ENCODE measurements at places on chromosomes 5 and 9.

DNA sequence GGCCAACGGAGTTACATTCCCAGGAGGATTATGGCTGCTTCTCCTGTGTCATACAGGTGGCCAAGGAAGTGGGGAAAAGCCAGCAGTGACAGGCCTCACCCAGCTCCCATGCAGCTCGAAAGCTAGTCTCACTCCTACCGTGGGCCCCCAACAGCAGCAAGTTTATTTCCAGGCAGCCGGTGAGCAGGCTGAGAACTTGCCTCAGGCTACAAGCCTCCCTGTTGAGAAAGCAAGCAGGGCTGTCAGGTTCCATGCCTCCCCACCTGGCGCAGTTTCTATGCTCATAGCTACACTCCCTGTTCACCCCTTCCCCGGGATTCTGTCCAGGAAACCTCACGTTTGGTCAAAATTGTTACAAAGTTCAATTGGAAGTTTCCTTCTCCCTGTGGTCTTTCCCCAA lies 27.5 kb upstream of the DNAH5 start:
- DNase-seq: no peak

GRCh38 chr5:29161399-29162291 lies 2031.8 kb upstream of the CDH6 start:
- DNase-seq: no peak

DNA sequence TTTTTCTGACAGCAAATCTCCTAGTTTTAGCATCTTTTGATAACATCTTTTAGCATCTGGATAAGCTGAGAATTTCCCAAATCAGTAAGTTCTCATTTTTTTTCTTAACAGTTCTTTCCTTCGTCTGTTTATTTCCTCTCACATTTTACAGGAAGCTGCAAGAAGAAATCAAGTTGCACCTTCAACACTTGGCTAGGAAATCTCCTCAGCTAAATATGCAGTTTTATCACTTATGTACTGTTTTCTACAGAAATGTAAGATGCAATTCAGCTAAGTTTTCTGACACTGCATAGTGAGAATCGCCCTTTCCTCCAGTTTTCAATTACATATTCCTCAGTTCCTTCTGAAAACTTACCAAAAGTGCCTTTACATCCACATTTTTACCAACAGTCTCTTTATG lies 59.0 kb upstream of the MSX2 start:
- DNase-seq: no peak

DNA sequence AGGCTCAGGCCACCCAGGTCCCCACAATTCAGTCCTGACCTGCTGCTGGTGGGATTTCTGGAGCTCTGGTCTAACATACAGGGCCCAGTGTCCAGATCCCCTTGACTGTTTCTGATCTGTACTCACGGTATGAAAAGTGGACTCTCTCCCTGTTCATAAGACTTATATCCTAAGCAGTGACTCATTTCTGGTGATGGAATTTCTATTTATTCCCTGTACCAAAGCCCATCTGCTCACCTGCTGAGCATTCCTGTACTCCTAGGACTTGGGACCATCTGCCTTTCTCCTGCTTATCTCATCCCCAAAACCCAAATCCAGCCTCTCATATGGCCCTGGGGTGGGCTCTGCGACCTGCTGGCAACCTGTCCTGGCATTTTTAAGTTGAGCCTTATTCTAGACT lies 86.6 kb downstream of the APBA1 start:
- no peak for DNase-seq

DNA sequence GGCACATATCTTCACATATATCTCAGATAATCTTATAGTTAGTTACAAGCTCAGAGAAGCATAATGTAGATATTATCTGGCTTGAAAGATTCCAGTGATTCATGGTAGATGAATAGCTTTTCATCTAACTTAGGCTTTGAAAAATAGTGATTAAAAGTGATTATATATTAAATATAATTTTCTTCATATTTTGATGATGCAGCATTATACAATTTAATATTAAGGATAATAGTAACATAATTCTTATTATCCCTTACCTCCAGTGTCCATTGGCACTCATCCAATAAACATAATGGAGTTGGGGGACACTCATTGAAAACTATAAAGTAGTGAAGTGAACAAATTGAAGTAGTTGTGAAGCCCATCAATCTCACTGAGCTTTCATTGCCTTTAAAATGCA lies 35.8 kb downstream of the NMUR2 start:
- DNase-seq: no peak

DNA sequence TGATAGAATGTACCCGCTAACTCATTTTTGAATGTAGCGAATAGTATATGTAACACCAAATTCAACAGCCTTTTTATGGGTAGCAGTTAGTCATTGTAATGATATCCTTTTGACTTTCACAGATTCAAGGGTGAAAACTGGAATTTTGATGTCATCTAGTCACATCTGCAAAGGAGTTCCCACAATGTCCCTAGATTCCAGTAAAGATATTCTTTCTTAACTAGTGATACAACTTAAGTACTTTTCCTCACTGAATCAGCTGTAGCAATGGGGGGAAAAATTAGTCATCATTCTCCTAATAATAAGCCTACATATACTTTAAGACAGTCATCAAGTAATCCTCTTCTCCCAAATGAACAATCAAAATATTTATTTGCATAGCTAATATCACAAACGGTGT lies 11.5 kb upstream of the SSBP2 start:
- no peak for DNase-seq

DNA sequence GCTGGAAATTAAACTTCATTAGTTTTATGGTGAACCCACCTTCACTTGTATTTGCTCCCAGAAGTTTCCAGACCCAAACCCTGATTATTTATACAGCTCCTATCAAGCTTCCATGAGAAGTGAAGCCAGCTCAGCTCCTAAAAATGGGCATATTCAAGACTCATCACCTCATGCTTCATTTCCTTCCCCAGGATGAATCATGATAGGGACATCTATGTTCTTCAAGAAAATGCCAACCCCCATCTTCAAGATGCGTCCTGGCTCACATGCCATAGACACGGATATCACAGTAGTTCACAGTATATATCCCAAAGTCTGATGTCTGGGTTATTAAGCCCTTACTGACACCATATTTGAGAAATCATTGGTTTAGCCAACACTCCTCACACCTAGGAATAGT lies 217.6 kb downstream of the NPR3 start:
- DNase-seq: no peak

DNA sequence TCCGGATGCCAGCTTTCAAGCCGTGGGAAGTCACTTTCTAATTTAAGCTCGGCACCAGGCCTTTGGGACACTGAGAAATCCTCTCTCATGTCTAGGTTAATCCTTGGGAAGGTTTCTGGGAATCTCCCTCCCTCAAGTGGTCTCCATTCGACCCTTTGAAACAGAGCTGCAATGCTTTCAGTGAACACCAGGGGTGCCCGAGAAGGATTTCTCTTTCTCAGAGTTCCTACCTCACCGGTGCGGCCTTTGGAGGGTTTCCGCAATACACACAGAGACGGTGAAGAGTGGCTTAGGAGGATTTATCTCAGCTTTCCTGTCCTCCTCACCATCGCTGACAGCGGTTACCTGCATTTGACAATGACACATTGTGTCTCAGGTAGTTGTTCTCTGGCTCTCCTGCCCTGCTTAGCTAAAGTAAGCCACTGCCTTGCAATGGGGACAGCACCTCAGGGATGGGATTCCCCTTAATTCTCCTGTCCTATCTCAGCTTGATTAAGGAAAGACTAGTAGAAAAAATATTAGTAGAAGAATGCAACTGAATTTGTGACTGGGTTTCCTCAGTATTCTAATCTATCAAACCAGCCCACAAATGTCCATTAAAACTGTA lies 180.6 kb downstream of the GABRG2 start:
- no peak for DNase-seq

GRCh38 chr5:61820836-61821235 lies 485.2 kb upstream of the KIF2A start:
- DNase-seq: no peak

DNA sequence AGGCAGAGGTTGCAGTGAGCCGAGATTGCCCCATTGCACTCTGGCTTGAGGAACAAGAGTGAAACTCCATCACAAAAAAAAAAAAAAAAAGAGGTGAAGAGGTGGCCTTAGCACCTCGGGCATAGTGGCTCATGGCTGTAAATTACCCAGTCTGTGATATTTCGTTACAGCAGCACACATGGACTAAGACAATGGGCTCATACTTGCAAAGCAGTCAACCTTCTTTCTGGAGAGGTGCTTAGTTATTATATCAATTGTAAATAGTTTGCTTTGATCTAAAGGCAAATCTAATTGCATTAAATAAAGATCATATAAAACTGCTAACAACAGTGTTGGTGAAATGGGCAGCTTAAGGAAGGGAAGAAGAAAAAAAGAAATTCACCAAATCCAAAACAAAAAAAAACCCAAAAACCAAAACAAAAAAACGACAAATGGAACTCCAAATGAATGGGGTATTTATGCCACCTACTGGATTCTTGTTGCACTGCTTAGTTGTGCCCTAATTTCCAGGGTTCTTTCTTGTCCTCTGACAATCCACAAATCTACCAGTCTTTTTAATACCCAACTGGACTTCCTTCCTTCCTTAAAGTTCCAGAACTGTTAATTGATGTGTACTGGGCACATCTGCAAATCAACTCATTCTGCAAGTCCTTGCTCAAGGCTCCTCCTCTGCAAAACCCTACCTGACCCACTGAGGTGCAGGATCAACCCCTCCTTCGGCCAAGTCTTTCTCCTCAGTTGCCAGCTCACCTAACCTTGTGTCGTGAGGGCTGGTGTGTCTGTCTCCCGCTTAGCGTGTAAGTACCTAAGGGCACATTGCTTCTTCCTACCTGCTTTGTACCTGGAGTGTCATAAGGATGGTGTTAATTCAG lies 35.0 kb upstream of the DMRT1 start:
- DNase-seq: no peak

GRCh38 chr9:89388084-89388867 lies 70.0 kb downstream of the SECISBP2 start:
- no peak for DNase-seq

- DNase-seq: no peak
Observed at GRCh38 chr9:82022121-82022520, 33.5 kb downstream of the SPATA31D1 start.

DNA sequence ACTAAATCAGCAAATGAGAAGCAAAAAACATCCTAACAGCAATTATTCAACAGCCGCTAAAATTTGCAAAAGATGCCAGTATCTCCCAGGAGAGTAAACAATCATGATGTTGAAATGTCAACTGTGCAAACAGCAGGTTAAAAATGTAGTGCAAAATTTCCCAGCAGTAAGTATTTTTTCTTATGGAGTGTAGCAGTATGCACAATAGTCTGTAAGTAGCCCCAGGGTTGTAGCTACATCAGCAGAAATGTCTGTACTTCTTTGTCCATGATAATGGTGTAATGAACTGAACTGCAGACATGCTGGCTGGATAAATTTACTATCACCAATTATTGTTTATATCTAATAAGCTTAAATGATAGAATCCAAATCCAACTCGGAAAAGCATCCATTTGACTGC lies 31.4 kb downstream of the GRIN3A start:
- DNase-seq: no peak

- no peak for DNase-seq
Observed at GRCh38 chr5:80061547-80061946, 26.4 kb downstream of the THBS4 start.

DNA sequence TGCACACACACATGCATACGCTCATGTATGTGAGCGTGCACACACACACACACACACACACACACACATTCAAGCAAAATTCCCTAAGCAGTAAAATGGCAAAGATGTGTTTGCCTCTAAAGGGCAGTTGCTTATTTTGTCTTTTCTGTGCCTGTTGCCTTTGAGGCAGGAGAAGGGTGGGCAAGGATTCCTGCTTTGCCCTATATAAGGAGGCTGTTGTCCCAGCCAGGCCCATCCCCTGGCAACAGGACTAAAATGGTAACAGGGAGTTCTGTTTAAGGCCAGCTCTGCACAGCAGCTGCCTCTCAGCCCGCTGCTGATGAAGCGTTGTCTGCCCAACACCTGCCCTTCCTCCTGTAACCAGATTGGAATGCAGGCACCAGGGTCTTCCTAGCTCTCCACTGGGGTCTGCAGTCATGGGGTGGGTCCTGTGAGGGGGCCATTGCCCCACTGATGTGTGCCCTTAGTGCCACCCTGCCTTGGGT lies 64.4 kb downstream of the PPARGC1B start:
- no peak for DNase-seq

- no peak for DNase-seq
Observed at GRCh38 chr5:178532236-178532635, 58.0 kb downstream of the COL23A1 start.

GRCh38 chr5:95878417-95879323 lies 56.1 kb upstream of the GLRX start:
- no peak for DNase-seq

DNA sequence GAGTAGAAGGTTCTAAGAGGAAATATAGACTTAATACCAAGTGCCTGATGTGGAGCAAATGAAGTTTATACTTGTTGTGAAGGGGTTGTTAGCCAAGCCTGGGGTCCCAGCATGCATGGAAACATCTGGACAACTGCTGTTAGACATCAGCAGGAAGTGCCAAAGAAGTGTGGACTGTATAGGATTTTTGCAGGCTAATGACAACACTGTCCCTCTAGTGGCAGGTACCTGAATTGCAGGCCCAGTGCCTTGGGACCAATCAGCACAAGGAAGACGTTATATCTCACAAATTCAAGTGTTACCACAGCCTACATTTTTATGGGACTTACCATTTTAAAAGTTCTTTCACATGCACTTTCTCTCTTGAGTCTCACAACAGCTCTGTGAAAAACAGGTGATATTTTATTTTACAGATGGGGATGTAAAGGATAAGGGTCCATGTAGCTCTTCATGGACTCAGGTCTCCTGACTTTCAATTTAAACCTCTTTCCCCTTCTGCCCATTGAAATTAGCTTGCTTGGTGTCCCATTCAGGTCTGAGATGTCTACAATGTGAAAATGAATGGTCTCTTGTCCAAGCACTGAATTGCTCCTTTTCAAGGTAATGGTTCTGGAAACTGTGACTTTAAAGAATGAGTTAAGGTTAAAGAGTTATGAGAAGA lies 89.0 kb upstream of the MAP1B start:
- DNase-seq: no peak

DNA sequence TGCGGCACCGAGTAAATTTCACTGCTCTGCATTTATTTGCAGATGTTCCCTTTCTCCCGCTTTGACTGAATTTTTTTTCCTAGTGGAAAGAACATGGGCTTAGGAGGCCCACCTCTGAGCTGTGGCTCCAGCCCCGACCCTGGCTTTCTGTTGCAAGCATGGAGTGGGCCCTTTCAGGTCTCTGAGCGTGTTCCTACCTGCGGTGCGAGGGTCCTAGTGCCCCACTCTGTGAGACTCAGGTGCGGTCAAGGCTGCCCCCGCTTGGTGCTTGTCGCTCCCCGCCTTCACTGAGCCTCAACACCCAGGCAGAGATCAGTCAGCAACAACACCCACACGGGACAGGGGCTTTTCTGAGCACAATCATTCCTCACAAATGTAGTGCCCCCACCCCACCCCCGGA lies 32.0 kb downstream of the SLC6A3 start:
- no peak for DNase-seq

GRCh38 chr9:84255696-84256095 lies 84.9 kb downstream of the SLC28A3 start:
- DNase-seq: no peak

GRCh38 chr5:1461396-1461795 lies 16.2 kb upstream of the SLC6A3 start:
- DNase-seq: no peak
